Head of caudate nucleus (tissue), 42 donors: ENCODE measurements at places on chromosomes 3 and 15.

DNA sequence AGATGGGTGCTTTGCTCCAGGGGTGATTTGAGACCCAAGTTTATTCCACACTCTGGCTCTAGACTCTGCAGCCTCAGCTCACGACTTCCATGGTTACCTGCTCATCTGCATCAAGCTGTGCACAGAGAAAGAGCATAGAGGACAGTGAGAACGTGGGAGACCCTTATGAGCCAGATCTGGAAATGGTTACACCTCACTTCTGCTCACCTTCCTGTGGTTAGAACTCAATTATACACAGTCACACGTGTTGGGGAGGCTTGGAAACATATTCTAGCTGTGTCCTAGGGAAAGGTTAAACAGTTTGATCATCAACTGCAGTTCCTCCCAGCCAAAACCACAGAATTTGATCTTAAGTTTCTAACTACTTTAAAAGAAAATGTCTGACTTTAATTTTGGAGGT is 1.8 kb downstream of the FETUB start:
- DNase-seq = no peak

GRCh38 chr3:159451482-159451881 is 537.2 kb upstream of the IL12A start:
- DNase-seq = no peak

GRCh38 chr3:172132721-172133311 is 93.4 kb downstream of the FNDC3B start:
- DNase-seq = no peak

DNA sequence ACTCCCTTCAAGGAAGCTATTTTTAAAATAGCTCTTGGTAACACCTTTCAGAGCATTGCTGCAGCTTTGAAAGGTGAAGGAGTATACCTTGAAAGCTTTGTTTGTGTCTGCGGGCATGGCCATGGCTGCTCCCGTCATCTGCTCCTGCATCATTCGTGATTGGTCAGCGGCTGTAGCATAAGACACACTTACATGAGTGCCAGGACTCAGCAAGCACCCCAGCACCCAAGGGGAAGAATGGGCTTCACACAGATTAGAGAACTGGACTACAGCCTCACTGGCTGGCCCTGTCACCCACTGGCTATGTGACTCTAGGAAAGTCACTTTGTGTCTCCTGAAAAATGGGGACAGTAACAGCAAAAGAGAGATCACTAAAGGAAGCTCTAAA is 17.0 kb downstream of the EMC3 start:
- DNase-seq = no peak

GRCh38 chr3:141070727-141071357 is 19.7 kb downstream of the SPSB4 start:
- no peak for DNase-seq

GRCh38 chr3:192435241-192435640 is 292.1 kb downstream of the FGF12 start:
- no peak for DNase-seq

- no peak for DNase-seq
Observed at GRCh38 chr15:65130941-65131340, 2.7 kb downstream of the PDCD7 start.

DNA sequence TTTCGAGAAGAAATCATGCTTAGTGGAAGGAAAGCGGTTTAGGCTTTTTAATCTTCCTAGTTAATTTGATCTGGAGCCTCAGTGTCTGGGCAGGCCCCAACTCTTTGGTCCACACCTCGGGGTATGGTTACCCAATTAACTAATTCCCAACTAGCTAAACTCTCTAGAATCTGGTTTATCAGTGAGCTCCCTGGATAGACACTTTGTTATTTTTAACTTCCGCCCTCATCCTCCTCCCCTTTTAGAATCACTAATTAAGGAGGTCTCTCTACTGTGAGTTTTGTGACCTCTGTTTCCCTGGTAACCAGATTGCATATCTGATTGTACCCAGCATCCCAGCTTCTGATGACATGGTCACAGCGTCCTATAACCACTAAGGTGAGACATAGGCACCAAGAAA is 112.2 kb downstream of the RARB start:
- no peak for DNase-seq

- DNase-seq = no peak
Observed at GRCh38 chr3:8550611-8551010, 49.0 kb downstream of the LMCD1 start.

DNA sequence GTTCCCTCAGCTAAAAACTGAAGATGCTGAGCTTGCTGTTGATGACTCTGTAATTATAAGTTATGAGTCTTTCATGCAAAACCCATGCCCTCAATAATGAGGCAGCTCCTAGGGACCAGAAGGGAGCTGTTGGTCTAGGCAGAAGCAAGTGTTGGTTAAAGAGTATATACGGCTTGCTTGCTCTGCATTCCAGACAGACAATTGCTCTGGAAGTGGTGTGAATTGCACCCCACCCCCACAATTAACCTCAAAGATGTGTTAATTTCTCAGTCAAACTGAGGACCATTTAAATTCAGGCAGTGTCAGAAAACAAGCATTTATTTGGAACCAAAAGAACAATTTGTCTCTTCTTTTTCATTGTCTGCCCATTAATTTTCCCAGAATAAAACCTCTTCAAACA is 163.5 kb upstream of the EOMES start:
- no peak for DNase-seq

DNA sequence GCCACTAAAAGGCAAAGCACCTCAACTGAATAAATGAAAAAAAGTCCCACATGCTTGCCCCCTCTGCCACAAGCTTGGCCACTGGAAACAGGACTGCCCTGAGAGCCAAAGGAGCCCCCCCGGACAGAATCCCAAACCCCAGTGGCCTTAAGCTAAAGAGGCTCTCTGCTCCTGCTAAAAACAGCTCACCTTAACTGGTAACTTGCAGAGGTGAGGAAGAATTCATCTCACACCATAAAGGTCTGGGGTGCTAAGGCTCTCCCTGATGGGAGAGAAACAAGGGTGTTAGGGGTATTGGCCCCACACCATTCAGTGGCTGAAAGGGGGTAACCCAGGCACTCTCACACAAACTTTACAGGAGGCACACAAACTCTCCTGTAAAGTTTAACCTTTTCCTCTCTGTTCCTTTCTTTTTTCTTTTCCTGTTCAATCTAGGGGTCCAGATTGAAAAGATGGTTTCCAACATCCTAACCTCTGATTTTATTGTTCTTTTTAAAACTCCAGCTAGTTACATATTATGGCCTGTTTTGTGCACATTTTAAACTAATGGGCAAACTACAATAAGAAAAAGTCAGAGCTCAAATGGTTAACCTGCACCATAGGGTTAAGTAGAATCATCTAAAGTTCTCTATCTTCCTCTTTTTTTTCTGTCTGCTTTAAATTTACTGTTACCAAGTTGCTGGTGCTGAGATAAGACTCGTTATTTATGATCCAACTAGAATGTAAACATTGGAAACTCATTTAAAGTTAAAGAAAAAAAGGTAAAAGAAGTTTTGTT is 19.9 kb downstream of the TRANK1 start:
- DNase-seq = no peak

- DNase-seq = no peak
Observed at GRCh38 chr15:39792844-39793335, 10.2 kb upstream of the FSIP1 start.

DNA sequence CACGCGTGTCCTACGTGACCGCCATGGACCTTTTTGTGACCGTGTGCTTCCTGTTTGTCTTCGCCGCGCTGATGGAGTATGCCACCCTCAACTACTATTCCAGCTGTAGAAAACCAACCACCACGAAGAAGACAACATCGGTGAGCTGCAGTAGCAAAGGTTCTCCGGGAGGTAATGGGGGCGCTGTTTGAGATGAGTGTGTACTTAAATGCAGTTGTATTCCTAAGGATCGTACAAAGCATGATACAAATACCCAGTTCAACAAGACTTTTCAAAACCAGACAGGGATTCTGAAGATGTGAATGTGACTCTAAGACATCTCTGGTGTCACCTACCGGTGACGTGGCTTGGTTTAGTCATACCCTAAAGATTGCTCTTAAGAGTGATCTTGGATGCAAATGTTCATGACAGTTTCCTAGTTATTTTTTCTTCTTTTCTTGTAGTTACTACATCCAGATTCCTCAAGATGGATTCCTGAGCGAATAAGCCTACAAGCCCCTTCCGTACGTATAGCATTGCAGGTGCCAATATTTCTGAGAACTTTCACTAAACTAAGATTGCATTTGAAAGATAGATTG is 556.6 kb downstream of the GABRG3 start:
- DNase-seq = no peak

DNA sequence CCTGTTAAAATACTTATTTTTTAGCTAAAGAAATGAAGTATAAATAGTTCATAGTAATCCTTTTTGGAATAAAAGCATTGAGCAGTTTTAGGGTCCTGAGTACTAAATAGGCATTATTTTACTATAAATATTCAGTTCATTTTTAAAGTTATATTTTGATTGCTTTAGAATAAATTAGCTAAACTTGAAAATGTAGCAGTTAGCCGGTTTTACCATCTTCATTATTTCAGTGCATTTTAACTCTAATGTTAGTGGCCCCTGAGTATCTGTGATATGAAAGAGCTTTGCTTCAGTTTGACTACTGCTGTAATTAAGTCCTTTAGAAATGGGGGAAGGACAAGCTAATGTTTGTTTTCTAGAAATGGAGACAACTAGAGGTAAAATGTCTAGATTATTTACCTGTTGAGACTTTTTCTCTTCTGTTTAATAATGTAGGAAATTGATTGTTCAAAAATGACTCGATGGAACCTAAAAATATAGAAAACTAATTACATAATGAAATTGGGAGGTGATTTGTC is 3.6 kb downstream of the SMC4 start:
- no peak for DNase-seq

DNA sequence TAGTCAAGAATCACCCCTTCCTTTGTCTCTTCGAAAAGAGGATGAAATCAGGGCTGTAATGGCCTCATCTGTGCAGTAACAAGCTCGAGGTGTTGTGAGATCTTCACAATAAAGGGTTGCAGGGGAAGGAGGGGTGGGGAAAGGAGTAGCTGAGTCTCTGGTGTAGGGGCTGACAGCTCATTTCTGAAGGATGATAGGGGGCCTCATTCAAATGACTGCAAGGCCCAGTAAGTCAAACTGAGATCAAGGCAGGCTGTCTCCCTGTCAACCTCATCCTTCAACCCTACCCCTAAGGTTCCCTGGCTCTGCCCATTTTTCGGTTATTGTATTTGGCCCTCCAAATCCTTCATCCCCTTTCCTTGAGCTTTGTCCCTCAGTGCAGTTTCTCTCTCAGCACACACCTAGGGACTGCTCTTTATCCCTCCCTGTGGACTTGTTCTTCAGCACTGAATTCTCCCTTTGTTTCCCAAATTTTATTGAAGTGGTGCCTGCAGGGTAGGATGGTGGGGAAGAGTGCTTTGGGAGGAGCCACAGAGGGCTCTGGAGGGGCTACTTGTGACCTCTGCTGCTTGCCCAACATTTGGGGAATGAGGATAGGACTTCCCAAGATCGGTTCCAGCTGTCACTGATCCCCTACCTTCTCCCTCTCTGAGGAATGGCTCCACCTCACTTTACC is 38.1 kb downstream of the ZNF589 start:
- DNase-seq = no peak

DNA sequence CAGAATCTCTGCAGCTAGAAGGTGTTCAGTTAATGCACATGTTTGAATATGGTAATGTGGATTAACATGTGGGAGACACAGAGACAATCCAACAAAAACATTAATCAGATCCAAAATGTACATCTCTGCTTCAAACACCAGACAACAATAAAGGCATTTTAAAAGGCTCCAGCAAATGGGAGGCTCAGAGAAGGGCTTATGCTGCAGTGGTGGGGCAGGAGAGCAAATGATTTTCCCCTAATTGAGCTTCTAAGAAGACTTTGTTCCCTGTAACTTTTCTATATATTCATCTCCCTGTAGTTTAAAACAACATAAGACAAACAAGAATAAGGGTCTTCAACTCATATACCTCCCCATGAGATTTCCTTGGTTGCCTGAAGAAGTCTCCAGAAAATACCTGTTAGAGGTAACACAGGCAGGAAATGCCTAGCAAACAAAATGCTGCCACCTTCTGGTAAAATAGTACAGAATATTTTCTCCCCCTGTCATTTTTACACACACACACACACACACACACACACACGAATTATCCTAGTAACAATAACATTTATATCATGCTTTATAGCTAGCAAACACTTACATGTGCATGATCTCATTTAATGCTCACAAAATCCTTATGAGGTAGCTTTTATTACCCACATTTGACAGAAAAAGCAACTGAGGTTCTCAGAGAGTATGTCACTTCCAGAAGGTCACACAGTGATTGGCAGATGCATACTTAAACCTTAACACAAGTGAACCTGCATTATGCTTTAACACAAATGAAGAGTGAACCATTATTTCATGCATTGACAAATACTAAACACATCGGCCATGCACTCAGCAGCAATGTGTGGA is 123.4 kb upstream of the MB21D2 start:
- no peak for DNase-seq

DNA sequence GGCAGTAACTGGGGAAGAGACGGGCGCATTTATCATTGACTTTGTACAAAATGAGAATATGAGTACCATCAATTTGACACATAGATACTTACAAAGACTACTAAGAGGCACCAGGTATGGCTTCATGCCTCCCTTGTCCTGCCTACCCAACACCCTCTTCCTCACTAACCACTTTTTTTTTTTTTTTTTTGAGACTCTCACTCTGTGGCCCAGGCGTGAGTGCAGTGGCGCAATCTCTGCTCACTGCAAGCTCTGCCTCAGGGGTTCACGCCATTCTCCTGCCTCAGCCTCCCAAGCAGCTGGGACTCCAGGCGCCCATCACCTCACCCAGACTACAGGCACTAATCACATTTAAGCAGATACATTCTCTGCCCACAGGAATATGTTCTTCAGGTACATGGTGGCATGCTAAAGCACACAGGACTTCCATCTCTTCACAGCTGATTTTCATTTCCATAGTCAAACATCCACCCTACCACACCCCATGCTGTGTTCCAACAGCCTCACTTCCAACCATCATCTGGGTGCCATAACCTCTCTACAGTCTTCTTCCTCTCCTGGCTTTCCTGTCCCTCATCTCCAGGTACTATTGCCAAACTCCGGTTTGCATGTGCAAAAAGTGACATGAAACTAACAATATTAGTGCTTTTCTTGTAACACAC is 41.7 kb downstream of the RAB27A start:
- DNase-seq = no peak

DNA sequence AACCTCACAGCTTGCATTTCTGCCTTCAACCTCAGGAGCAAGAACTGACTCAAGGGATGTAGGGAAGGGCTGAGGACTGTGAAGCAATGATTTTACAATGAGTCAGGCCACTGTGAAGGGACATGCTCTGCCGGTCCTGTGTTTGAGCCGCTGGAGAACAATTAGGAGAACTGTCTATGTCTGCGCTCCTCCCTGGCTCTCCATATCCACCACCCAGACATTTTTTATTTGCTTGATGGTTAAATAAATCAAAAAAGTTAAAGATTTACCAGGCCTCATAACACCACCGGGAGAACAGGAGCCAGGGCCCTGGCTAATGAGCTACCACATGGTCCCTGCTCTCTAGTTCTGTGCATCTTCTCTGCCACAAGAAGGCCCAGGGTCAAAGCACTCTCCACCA is 29.6 kb downstream of the SEC61A1 start:
- no peak for DNase-seq

DNA sequence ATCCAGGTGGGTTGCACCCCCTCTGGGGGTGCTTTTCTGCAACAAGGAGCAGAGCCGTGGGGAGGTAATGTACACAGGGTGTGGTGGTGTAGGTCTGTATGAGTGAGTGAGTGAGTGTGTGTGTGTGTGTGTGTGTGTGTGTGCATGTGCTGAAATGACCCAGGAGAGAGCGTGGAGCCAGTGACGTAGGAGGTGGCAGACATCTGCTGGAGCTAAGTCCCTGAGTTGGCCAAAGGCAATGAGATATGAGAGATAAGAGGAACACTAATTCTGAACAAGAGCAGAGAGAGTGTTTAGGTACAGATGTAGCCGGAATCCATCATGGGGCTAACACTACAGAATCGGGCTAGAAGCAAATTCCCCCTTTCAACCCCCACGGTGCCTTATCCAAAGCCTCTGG is 27.6 kb downstream of the BDH1 start:
- no peak for DNase-seq
